Adipocyte (in vitro differentiated cells): ENCODE measurements at places on chromosomes 1 and 21.
A peak's percentile ranks its signal among the peaks of the same experiment; 100 is the strongest.

DNA sequence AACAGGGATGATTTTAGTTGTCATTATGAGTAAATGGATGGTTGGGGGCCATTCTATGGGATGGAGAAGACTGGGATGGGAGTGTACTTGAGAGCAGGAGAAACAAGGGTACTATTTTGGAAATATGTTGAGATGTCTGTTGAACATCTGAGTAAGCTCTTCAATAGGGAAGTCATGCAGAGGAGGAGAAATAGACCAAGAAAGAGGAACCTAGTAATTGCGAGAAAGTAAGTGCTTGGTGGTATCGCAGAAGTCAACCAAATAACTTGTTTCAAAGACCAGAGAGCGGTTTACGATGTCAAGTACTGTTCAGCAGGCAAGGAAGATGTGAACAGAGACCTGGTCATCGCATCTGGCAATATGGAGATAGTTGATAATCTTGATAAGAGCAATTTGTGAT is 22.4 kb upstream of the CHRM3 start:
- no peak for DNase-seq

- DNase-seq = no peak
Observed at GRCh38 chr21:43699933-43700599, 18.9 kb upstream of the PDXK start.

DNA sequence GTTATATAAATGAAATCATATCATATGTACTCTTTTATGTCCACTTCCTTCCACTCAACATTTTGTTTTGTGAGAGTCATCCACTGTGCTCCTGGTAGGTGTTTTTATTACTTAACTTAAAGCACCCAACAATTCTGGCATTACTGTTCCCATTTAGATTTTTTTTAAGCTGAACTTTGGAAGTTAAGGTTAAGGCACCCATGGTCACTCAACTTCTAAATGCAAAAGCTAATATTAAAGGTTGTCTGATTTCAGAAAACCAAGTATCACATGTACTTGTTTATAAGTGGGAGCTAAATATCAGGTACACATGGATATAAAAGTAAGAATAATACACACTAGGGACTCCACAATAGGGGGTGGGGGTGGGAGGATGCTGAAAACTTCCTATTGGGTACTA is 42.7 kb downstream of the SCMH1 start:
- DNase-seq = no peak

DNA sequence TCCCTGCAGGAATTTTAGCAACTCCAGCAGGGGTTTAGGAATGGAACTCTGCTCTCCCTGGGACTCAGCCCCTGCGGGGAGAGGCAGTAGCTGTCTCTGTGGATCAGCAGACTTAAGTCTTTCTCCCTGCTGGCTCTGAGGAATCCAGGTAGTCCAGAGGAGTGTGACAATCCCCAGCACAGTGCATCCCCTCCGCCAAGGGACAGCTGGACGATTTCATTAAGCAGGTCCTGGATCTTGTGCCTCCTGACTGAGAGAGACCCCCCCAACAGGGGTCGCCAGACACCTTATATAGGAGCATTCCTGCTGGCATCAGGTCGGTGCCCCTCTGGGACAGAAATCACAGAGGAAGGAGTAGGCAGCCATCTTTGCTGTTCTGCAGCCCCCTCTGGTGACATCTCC is 30.6 kb downstream of the AKT3 start:
- no peak for DNase-seq

DNA sequence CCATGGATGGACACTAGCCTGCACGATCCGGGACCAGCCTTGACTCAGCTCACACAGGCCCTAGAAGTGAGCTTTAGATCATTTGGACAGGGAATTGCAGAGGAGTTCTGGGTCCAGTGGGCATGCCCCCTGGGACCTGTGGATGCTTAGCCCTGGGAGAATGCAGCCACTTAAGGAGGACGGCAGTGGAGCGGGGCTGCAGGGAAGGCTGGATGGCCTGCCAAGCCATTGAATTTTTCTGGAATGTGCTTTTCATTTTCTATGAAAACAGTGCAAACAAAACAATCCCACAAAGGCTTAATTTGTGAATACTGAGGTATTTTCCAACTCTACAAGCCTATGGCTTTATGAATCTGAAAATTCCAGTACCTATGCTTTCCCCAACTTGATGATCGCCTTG is 80.4 kb upstream of the GCLM start:
- no peak for DNase-seq

DNA sequence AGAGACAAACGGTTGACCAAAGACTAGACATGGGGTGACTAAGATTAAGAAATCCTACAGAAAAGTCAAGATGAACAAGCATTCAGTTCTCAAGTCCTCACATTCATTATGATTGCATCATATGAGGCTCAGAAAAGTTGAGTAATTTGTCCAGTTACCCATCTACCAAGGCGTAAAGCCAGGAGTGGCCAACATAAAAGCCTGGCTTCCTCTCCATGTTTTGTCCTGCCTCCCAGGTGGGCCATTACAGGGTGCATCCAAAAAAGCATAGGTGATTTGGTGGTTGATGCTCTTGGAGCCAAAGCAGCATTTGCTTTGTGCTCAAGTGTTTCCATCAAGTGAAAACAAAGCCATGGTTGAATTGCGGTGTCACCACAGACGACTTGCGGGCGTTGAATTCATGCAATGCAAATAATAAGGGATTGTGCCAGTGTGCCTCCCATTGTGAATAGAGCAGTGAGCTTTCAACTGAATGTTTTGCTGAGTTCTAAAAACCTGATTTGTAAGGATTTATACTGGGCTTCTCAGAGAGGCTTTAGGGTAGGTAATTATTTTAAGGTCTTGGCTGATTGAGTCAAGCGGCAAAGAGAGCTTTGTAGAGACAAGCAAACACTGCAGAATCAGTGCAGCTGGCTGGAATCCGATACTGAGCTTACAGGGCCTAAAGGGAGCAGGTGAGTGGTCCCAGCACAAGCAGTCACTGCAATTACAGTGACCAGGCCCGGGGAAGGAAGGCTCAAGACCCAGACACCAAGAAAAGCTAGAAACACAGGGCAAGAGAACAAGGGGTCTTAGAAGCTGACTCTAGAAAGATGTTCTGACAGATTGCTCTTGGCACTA is 54.1 kb downstream of the KCNJ15 start:
- DNase-seq = peak; percentile 66

DNA sequence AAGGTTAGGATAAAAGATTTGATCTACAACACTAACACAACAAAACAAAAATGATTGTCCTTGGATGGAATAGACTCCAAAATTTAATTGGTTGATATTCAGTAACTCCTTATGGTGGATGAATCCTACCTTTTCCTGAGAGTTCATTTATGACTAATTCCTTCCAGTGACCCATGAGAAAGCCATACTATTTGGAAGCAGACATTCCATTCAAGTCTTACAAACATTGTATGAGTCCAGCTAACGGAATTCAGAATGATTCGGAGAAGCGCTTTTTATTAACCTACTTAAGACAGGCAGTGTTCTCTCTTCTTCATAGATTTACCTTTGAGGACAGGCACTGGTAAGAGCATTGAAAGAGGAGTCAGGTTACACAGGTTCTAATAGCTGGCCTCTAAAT is 155.6 kb upstream of the ZNF648 start:
- peak; percentile 70 for DNase-seq

DNA sequence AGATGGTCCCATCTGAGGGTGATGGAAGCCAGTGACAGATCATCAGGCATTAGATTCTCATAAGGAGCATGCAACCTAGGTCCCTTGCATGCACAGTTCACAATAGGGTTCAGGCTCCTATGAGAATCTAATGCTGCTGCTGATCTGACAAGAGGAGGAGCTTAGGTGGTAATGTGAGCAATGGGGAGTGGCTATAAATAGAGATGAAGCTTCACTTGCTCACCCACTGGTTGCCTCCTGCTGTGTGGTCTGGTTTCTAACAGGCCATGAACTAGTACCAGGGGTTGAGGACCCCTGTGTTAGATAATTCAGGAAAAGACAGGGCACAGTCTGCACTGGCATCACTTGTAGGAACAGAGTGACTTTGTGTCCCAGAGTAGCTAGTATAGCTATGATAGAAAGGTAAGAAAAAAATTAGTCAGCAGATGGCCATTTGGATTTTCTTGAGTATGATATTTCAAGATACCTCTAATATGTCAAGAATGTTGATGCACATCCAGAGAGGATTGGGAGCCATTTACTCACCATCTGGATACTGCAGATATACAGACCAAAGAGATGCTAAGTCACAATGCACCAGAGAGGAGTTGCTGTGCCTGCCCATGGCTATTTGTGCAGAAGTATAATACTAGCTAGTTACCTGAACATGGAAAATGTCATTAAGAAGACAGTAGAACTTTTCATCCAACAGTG is 53.6 kb downstream of the ADCY10 start:
- DNase-seq = peak; percentile 7

- DNase-seq = no peak
Observed at GRCh38 chr1:54405898-54406293, 298 bp downstream of the SSBP3 start.

- DNase-seq = no peak
Observed at GRCh38 chr1:160863774-160864131, 1.1 kb upstream of the CD244 start.

DNA sequence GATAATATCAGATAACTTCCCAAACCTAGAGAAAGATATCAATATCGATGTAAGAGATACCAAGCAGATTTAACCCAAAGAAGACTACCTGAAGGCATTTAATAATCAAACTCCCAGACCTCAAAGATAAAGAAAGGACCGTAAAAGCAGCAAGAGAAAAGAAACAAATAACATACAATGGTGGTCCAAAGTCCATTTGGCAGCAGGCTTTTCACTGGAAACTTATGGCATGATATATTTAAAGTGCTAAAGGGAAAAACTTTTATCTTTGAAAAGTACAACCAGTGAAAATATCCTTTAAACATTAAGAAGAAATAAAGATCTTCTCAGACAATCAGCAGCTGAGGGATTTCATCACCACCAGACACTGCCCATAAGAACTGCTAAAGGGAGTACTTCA is 812.7 kb upstream of the ADAMTS5 start:
- DNase-seq = no peak

GRCh38 chr1:26771285-26771642 is 16.5 kb upstream of the PIGV start:
- DNase-seq = no peak

DNA sequence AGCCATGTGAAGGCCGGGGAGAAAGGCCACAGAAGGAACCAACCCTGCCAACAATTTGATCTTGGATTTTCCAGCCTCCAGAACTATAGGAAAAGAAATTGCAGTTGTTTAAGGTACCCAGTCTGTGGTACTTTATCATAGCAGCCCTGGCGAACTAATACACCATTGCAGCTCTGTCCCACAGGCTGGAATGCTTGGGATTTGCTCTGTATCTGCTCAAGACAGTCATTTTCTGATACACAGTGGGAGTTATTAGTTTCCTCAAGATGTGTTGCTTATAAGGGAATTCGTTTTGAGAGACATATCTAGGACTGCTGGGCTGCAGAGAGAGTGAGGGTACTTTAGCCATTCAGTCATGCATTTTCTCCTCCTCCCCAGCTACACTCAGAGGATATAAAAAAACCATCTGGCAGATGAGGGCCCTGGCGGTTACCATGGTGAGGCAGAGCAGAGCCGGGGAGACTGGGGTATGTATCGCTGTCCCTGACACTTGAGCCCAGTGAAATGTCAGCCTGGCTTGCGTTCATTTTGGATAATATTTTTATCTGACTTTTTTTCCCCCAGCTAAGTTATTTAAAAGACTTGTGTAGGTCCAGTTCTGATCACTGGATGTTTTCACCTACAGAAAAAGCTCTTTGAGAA is 104.6 kb downstream of the DIRAS3 start:
- peak; percentile 28 for DNase-seq

DNA sequence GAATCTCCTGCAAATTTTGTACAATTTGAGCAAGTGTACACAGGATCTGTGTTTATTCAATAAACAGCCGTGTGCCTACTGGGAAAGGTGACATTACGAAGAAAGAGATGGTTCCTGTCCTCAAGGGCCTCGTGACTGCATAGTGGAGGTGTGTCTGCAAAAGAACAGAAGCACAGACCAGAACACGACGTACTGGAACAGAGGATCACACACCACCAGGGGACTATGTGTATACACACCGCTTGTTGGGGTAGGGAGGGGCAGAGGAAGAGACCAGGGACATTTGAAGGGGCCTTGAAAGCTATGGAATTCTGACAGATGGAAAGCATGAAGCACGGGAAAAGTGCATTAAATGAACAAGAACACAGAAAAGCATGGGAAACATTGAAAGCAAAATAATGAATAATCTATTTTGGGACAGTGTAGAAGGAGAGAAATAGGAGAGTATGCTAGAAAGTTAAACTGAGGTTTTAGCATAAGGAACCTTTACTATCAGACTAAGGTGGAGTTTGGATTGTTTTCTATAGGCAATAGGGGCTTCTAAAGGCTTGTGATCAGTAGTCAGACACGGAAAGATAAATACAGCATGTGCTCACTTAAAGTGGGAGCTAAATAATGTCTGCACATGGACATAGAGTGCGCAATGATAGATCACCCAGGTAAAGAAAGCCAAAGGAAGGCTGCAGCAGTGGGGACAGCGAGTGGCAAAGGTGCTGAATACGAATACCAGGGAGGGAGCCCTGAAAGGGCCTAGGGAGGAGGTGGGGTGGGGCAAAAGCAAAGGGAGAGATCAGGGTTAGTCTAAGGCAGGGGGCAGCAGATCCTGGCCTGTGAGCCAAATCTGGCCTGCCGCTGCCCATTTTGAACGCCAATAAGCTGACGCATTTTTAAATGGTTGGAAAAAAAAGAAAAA is 11.0 kb downstream of the JAK1 start:
- no peak for DNase-seq

DNA sequence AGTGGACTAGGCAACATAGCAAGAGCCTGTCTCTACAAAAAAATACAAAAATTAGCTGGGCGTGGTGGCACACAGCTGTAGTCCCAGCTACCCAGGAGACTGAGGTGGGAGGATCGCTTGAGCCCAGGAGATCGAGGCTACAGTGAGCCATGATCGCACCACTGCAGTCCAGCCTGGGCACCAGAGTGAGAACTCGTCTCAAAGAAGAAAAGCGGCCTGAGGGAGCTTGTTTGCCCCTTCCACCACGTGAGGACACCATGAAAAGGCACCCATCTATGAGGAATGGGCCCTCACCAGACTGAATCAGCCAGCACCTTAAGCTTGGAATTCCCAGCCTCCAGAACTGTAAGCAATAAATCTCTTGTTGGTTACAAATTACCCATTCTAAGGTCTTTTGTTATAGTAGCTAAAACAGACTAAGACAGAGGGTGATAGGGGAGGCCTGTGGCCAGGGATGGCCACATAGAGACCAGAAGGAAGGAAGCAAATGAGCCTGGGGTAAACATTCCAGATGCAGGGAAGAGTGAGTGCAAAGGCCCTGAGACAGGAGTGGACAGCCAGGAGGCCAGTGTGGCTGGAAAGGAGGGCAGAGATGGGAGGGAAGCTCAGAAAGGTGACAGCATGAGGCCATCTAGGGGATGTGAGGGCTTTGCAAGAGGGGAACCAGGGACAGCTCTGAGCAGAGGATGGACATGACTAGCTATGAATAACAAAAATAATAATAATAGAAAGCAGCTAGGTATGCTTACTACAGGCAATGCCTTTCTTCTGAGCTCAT is 120.1 kb downstream of the MATN1 start:
- DNase-seq = no peak

- peak; percentile 83 for DNase-seq
Observed at GRCh38 chr1:168582688-168583336, 6.4 kb downstream of the XCL1 start.

DNA sequence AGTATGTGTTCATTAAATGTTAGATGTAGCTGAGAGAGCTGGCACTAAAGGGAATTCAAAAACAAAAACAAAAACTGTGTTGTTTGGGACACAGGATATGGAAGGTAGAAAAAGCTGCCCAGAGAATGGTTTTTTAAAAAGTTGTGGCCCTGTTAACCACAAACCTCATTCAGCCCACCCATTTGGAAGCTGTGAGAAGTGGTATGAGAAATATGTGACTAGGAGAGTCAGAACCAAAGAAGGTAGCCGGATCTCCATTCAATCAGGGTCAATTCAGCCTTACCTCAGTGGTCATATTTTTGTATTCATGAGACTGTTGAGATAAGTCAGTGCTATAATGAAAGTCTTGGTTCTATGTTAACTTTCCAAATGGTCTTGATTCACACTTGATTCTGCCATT is 29.8 kb upstream of the CACYBP start:
- DNase-seq = no peak
